ENCODE measurements at places on chromosomes 11 and 22. TPM values are rescaled to one million over a fixed set of nuclear protein-coding genes. Genes with fewer than 3 reads are reported as not detected.

Gene OR52H1
- not detected for total RNA-seq

Gene TPH1
- 1.5 TPM for total RNA-seq

Gene CSF2RB
- total RNA-seq, result not detected

Gene DGCR6
- 0.16 TPM for total RNA-seq

Gene MUC6
- 0.08 TPM for total RNA-seq

Gene KDELR3
- 19.6 TPM for total RNA-seq

Gene TTC12
- total RNA-seq, result 16.9 TPM

Gene OR4A47
- not detected for total RNA-seq

Gene OR52A1
- total RNA-seq, result not detected

Gene RIN1
- 47.2 TPM for total RNA-seq

Gene SLC22A9
- not detected for total RNA-seq

Gene RIMBP3C
- total RNA-seq, result not detected

Gene TNNI2
- total RNA-seq, result not detected

Gene FZD4
- total RNA-seq, result 2.3 TPM

Gene FJX1
- total RNA-seq, result 44.0 TPM

Gene POU2AF2
- not detected for total RNA-seq

Gene NDUFS3
- 132 TPM for total RNA-seq

Gene ALDH3B2
- not detected for total RNA-seq

Gene SLC25A1
- 94.2 TPM for total RNA-seq

Gene OR5P2
- not detected for total RNA-seq

Gene BACE1-AS
- total RNA-seq, result 3.3 TPM
